ENCODE measurements at places on chromosomes 7 and 10.

- DNase-seq: no peak
Measured at GRCh38 chr7:77439572-77439971, 23.4 kb upstream of the GSAP start.

DNA sequence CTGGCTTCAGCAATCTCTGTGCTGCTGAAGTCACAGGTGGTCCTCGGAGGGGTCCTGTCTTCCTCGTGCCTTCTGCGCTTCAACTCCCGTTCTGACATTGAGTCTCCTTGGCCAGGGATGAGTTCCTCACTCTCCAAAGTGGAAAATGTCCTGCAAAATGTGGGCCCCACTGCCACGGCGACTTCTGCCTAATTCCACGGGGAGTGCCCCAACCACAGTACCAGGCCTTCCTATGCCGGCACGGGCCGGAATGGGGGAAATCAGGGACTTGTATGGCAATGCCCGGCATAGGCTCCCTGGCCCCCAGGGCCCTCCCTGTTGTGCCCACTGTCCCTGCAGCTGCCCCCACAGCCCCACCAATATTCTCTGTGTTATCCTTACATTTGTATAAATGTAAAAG is 420.5 kb downstream of the TCERG1L start:
- no peak for DNase-seq

DNA sequence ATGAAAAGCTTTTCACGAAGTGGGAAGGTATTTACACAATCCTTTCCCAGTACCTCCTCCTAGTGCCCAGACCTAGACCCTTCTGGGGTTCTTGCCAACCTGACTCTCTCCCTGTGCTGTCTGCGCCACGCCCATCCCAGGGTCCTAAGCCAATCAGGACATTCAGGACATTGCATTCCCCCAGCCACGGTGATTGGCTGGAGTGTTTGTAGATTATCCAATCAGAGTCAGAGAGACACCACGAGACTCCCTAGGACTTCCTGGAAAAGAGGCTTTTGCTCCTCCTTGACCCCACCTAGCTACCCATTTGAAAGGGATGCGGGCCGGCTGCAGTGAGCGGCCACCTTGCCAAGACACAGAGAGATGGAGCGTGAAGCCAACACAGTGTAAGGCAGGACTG is 3.5 kb upstream of the GDF2 start:
- no peak for DNase-seq

GRCh38 chr7:837001-837400 is 4.7 kb downstream of the SUN1 start:
- no peak for DNase-seq

GRCh38 chr7:6536262-6537260 is 14.7 kb downstream of the GRID2IP start:
- DNase-seq: no peak

GRCh38 chr7:107538001-107538400 is 25.7 kb downstream of the COG5 start:
- DNase-seq: no peak

- DNase-seq: no peak
Measured at GRCh38 chr10:82801289-82801688, 926.3 kb downstream of the NRG3 start.

- DNase-seq: no peak
Measured at GRCh38 chr10:22552888-22553378, 161.4 kb downstream of the PIP4K2A start.

DNA sequence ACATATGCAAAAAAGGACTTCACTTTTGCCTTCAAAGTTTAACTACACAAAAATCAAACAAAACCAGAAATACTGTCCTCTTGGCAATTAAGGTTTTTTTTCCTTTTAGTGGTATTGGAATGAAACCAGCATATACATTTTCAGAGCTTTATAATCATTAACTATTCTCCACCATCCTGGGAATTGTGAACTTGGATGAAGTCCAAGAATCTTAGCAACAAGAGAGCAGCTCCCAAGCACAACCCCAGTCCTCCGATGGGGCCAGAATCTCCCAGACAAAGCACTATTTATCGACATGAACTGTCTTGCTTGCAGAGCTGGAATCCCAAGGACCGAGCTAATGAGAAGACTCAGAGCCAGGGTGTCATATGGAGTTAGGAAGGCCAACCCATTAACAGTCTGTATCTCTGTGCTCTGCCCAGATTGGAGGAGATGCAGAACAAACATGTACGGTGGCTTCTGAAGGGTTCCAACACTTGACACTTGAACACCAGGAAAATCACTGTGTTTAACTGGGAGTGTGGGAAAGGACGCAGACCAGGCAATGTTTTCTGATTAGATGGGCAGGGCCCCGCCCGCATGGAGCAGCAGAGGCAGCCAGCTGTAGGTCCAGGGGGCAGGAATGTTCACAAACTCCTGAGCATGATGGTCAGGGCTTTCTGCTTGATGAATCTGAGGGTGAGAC is 35.5 kb downstream of the PPP1R3C start:
- no peak for DNase-seq

Data from T-helper 2 cell treated with Interferon-gamma antibody and Interleukin-4, amounts not matched to agents 5 μg/mL and 100 μg/mL, for 36 hours (primary cell).